ENCODE measurements at places on chromosomes 5 and 9.

- DNase-seq: no peak
These were observed 259.1 kb downstream of the SYK start for GRCh38 chr9:91060520-91061343.

GRCh38 chr9:114238891-114239875 is 83.7 kb upstream of the ORM1 start:
- no peak for DNase-seq

GRCh38 chr5:149667084-149667828 is 62.9 kb upstream of the PPARGC1B start:
- DNase-seq: no peak

- no peak for DNase-seq
These were observed 29.7 kb downstream of the ZNF462 start for GRCh38 chr9:106892632-106893031.

- DNase-seq: no peak
These were observed 29.8 kb upstream of the GNE start for GRCh38 chr9:36288070-36288469.

GRCh38 chr5:13930541-13931171 is 13.8 kb downstream of the DNAH5 start:
- no peak for DNase-seq

DNA sequence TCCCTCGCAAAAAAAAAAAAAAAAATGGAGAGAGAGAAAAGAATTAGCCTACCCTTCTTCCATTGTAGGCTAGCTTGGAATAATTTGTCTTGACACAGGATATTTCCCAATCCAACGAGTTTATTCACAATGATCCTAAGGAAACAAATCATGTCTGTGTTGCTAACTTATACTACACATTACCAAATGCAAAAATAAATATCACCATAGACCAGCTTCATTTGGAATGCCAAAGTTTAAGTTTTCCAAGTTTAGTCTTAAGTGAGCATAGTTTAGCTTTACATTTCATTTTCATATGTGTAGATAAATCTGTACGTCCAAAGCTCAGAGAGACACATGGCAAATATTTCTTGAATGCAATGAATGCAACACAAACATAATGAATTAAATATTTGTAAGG is 1106.2 kb upstream of the DMAC1 start:
- DNase-seq: no peak

GRCh38 chr5:2759696-2760461 is 8.4 kb upstream of the IRX2 start:
- DNase-seq: no peak

- DNase-seq: no peak
These were observed 895.9 kb upstream of the CDH10 start for GRCh38 chr5:25540628-25541027.

DNA sequence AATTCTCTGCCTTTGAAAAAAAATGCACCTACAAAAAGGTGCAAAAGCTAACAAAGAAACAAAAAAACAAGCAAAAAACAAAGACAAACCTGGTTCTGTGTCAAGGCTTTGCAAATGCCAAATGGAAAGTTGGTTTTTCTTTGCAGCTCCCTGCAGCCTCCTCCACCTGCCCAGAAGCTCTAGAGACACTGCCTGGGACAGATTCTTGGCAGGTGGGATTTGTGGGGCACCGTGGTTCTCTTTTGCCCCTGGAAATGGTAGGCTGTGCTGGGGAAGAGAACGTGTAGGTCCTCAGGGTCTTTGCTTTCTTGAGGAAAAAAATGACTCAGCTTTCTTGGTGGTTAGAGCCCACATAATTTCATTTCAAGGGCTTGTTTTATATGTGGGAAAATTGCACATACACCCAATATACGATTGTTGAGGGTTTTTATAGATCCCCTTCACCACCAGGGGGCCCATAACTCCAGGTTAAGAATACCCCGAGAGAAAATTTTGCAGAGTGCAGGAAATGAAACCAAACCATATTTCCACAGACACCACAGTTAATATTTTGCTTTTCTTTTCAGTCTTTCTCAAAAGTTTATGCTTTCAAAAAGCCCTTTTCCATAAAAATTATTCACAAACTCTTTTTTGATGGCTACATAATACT is 58.7 kb downstream of the NXNL2 start:
- peak; percentile 54 for DNase-seq

DNA sequence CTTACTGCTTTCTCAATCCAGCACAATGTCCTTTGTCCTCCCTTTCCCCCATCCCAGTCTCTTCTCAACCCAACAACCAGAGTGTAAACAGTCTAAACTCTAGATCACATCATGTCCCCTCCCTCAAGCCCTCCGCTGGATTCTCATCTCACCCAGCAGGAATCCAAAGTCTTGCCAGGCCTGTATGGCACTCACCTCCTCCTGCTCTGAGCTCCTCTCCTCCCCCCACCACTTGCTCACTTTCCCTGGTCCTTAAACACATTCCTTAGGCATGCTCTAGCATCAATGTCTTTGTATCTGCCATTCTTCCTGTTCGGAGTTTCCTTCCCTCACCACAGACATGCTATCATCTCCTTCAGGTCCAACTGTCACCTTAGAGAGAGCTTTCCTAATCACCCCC is 78.8 kb downstream of the NIPSNAP3B start:
- no peak for DNase-seq

DNA sequence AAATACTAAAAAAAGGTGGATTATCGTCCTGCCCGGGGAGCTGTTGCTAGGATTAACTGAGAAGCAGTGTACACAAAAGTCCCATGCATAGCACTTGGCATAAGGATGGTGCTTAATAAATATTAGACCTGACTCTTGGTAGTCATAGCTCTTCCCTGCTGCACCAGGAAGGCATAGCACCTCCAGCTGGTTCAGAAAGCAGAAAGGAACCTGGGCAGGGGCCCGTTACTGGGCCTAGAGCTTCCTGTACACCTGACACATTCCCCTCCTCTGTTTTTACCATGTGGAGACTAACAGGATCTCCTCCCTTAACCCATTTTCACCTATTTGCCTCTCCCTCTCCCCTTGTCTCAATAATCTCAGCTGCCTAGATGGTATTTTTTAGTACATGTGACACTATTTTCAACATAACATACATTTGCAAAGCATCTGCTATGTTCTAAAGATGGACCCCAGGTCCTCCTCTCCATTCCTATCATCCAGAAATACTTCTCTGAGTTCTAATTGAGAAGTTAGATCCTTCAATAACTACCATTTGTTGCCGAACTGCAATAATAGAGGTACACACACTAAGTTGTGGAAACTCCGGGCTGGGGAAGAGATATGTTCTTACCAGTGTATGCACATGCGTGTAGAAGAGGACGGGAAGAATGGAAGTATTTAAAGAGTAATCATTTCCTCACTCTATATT is 3.2 kb upstream of the ANP32B start:
- DNase-seq: no peak

DNA sequence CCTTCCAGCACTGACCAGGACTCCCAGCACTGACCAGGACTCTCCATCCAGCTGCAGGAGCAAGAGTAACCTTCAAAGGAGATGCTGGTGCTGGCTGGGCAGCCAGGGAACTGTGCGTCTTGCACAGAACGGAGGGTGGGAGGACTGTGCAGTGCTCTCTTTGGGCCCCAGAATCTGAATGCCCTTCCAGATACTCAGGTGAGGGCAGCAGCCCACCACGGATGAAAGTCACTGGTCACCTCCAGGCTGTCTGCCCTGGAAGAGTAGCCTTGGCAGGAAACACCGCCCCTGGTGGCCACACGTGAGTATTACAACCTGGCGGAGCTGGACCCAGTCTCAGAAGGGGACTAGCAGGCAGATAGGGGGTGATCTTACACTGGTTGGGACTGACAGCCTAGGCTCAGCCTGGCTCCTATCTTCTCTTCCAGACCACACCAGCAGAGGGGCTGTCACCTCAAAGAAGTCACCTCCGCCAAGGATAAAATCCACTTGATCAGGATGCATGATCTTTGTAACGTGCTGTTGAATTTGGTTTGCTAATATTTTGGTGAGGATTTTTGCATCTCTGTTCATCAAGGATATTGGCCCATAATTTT is 4.8 kb upstream of the SARDH start:
- peak; percentile 71 for DNase-seq

GRCh38 chr5:129991780-129992179 is 87.5 kb downstream of the CHSY3 start:
- DNase-seq: no peak

GRCh38 chr5:124043456-124043855 is 531.5 kb downstream of the CSNK1G3 start:
- no peak for DNase-seq

DNA sequence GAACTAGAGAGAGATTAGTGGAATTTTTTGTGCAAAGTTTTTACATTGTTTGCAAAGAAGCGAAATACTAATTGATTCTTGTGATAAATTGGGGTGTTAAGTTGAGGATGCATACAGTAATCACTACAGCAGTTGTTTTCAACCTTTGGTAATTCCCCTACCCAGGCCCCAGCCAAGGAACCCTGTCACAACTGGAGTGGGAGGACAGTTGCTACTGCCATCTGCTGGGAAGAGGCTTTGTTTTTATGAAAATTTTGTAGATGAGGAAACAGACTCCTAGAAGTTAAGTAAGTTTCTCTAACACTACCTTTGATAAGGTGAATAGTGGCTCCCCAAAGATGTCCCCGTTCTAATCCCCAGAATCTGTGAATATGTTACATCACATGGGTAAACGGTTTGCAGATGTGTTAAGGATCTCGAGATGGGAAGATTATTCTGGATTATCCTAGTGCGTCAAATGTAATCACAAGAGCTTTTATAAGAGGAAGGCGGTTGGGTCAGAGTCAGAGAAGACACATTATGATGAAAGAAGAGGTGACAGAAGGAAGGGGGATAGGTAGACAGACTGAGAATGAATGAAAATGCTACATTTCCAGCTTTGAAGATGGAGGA is 34.0 kb upstream of the PPP1R2B start:
- no peak for DNase-seq

All from activated T-cell treated with anti-CD3 and anti-CD28 coated beads for 1 hour (primary cell).